ENCODE measurements at places on chromosomes 11 and 22. TPM values are rescaled to one million over a fixed set of nuclear protein-coding genes. Genes with fewer than 3 reads are reported as not detected.

MYBPC3 gene
- not detected for total RNA-seq

NADSYN1 gene
- total RNA-seq = 162 TPM

DNA sequence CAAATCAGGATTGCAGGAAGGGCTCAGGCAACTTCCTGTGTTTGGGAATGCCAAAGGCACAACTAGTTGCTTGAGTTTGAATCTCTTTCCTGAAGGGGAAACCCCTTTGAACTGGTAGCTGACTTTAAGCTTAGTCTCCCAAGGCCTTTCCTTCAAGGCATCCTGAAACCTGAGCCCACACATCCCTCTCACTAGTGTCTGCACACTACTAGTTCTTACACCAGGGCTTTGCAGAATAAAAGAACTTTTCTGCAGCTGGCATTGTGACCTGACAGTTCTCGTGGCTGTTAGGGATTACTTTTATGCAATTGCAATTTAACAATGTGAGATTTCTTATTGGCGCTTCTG, 95.4 kb downstream of the EXT2 start:
- DNase-seq = no peak

- no peak for DNase-seq
Observed at GRCh38 chr11:61586792-61587430, 6.0 kb upstream of the SYT7 start.

DNA sequence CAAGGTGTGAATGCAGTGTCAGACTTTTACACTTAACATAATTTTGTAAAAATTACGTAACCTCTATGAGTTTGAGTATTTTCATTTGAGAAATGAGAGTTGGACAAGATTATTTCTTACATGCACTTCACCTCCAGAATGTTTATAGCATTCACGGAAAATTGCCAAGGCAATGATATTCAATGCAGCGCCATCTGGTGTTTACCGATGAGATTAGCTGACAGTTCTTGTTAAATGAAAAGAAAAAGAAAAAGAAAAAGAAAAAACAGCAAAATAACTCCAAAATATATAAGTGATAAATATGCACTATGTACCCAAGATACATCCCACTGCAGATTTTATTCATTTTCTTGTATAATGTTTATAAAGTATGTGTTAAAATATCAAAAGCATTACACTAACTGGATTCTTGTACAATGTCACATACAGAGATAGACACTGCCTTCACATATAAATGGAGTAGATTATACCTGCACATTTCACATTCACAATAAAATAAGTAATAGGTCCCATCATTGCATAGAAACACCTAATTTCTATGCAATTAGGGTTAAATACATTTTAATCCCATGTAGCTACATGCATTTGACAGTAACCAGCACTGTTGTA, 976.3 kb upstream of the FAT3 start:
- no peak for DNase-seq

DNA sequence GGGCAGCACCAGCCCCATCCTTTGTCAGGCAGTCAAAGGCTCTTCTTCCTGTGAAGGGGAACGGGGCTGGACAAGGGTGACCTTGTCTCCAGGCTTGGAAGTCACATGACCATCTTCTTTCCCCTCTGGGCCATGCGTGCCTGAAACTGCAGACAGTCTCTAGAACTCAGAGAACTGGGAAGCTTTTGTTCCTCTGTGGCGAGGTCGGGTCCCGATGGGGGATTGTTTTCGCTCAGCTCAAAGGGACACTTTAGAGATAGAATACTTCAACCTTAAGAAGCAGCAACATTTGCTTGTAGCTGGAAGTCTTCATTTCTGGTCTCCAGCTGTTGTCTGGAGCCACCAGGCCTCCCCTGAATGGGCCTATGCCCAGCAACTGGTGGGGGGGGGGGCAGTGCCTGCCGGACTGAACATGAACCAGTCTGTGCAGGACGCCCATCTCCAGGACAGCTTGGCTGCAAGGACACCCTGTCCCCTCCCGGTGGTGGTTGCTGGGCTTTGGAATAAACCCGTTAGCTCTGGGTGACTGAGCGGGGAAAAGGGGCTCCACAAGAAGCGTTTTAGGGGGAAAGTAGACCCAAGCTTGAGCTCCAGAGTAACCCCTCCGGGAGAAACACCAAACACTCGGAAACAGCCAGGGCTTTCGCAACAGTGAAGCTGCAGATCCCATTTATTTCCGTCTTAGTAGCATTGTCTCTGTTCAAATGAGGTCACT, 55.7 kb upstream of the EMID1 start:
- no peak for DNase-seq

PRR33 gene
- total RNA-seq = not detected

MRGPRX1 gene
- not detected for total RNA-seq

- peak; percentile 85 for DNase-seq
Observed at GRCh38 chr22:31345331-31346254, 553 bp downstream of the PATZ1 start.

OR56B4 gene
- total RNA-seq = not detected

DNA sequence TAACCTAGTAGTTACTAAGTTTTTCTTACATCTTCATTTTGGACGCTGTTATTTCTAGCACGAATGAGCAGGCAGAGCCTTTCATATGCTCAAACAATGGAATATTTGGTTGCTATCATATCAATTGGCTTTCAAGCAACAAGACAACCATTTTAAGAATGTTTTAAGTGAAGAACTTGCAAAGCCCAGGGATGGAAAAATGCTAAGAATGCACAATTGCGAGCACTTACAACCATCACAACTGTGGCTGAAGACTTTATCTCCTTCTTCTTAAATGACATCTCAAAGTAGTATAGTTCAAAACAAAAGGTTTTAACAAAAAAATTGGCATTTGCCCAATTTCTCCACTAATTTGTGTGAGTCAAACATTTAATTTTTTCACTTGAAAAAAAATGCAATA, 8.3 kb upstream of the MMP1 start:
- no peak for DNase-seq

DNA sequence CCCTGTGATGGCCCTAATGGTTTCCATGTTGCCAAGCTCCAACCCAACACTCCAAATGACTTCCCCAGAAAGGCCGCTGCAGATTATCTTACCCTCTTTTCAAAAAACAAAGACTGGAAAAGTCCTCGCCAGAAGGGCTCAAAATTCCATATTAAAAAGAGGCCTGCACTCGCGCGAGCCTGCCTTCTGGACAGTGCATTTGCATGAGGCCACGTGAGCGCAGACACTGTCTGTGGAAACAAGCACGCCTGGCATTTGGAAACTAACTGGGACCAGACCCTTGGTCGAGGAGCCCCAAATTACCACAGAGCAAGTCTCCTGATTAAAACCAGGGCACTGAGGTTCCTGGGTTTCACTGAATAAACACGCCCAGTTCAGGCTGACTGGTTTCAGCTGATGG, 42.9 kb downstream of the ABTB2 start:
- DNase-seq = no peak

- DNase-seq = no peak
Observed at GRCh38 chr11:114122686-114123085, 63.2 kb downstream of the ZBTB16 start.

CSNK1E gene
- total RNA-seq = 105 TPM

OR9Q2 gene
- total RNA-seq = not detected

ELF5 gene
- not detected for total RNA-seq

DNA sequence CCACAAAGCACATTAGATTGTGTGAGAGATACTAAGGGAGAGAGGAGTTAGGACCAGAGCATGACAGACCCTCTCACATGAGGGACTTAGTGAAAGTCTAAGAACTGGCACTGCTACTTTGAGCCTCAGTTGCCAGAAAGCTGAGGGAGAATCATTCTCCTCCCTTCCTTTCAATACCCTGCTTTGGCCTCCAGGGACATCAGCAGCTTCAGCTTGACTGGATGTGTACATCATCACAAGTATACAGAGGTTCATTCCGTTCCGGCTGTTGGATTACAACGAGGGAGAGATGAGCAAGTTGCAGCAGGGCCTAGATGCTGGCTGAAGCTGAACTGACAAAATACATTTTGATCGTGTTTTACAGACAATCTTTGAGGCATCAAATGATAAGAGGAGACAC, 15.7 kb upstream of the ANO5 start:
- DNase-seq = no peak

ARRB1 gene
- 57.3 TPM for total RNA-seq

- no peak for DNase-seq
Observed at GRCh38 chr11:110512026-110512425, 82.3 kb downstream of the FDX1 start.

OR8G5 gene
- total RNA-seq = not detected

KREMEN1 gene
- not detected for total RNA-seq

FJX1 gene
- not detected for total RNA-seq

TRPC6 gene
- total RNA-seq = not detected

NCAM1 gene
- total RNA-seq = 1.7 TPM

DNA sequence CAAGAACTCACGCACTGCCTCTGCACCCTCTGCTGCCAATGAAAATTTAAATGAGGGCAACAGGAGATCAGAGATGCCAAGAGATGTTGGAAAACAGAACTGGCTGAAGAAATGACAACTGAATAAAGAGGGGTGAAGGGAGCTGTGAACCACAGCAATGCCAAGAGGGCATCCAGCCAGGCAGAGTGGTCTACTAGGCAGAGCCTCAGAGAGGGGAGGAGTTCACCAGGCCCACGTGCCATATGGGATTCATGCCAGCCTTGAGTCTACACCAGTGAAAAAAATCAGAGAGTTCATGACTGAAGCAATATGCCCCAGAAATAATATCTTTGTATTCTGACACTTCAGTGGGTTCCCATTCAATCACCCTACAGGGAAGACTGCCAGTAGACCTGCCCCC, 4.4 kb downstream of the APOL2 start:
- no peak for DNase-seq

DRICH1 gene
- 0.48 TPM for total RNA-seq

INS gene
- 0.53 TPM for total RNA-seq

GRCh38 chr11:90171359-90171758, 36.9 kb downstream of the NAALAD2 start:
- no peak for DNase-seq

SCN4B gene
- not detected for total RNA-seq

TUBGCP6 gene
- 142 TPM for total RNA-seq

DNA sequence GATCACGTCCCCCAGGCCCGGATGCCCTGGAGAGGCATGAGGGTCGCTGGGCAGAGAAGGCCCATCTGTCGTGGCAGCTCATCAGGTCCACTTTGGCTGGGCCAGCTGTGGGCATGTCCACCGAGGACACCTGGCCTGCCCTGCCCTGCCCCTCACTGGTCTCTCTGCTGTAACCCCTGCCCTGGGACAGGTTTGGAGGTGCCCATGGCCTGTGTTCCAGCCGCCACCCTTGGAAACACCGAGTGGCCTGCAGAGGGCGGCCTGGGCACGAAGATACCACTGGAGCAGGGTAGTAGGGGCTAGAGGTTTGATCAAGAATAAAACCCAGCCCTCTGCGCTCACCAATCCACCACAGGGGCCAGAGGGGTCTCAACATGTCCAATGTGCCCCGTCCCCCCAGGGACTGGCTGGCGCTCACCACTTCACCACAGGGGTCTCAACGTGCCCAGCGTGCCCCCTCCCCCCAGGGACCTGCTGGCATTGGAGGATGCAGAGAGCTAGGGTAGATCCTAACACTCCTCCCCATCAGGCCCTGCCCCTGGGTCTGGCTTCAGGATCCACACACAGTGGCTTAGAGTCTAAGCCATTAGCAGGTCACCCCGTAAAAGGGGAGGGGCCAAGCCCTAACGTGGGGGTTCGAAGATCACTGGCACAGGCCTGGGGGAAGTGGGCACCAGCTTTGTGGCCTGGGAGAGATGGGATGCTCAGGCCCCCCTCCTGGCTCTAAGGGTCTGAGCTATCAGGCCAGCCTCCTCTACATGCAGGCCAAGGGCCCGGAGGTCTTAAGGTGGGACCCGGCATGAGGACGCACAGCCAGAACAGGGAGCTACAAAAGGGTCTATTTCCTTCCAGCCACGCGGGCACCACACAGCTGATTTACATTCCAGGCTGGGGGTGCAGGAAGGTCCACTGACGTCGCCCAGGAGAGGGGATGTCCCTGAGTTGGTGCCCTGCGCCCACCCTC, 1.3 kb upstream of the HDAC10 start:
- peak; percentile 73 for DNase-seq

RIBC2 gene
- total RNA-seq = not detected

DNA sequence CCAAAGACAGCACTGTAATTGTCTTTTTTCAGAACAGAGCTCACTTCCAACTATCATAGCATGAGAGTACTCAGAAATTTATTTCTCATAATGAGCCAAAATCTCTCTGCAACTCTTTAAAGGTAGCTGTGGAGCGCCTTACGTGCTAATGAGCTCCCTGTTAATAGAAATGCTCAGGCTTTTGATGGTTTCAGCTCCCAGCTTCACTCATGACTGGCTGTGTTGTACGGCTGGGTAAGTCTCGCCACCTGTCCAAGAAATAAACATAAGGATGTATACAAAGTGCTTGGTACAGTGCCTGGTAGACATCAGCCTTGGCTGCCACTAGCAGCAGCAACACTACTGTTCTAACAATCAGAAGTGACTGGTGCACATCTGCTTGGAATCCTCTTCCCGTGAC, 109.4 kb downstream of the LDLRAD3 start:
- DNase-seq = no peak

DNA sequence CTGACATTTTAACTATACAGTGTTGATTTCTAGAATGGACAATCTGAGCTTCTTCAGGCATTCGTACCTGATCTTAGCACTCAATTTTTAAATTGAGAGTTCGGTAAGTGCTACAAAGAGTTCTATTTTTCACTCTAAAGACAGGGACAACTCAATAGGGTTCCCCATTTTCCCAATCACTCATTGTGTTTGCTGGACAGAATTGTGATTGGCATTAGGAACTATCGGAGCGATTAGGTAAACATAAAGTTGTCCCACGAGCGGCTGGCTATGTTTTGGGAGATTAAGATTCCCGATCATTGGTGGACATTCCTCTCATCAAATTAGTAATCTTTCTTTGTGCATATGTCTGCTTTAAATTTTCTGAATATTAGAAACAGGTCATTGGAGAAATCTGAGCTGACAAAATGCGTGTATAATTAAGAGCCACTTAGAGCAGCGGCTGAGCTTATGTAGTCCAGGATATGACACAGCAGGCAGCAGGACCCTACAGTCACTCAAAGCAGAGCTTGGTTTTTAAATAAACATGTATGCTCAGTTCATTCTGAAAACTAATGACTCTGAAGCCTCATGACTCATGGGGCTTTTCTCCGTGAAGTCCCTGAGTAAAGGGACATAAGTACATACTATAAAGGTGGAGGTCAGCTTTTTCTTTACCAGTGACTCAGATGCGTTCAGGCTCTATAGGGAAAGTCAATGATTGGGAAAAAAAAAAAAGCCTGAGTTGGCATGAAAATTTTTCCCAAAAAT, 109.4 kb downstream of the GRIA4 start:
- no peak for DNase-seq

Data from T-cell (primary cell).